ENCODE measurements at places on chromosomes 1 and 21. TPM values are rescaled to one million over a fixed set of nuclear protein-coding genes. Genes with fewer than 3 reads are reported as not detected.

DNA sequence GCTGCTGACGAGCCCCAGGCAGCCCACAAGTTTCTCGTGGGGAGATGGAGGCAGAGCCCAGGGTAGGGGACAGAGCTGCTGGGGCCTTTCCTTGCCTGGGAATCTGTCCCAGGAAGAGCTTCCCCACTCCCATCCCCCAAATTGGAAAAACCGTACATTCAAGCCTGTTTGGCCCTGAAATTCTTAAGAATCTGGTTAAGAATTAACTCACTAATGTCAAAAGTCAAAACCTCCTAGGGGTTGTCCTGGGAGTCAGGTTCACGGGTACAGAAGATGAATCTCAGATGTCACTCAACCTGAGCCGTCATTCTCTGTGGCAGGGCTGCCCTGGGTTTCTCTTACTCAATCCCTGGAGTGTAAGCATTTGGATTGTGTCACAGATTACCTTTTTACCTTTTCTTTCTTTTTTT is 8.4 kb downstream of the C1orf115 start:
- DNase-seq = no peak

DNA sequence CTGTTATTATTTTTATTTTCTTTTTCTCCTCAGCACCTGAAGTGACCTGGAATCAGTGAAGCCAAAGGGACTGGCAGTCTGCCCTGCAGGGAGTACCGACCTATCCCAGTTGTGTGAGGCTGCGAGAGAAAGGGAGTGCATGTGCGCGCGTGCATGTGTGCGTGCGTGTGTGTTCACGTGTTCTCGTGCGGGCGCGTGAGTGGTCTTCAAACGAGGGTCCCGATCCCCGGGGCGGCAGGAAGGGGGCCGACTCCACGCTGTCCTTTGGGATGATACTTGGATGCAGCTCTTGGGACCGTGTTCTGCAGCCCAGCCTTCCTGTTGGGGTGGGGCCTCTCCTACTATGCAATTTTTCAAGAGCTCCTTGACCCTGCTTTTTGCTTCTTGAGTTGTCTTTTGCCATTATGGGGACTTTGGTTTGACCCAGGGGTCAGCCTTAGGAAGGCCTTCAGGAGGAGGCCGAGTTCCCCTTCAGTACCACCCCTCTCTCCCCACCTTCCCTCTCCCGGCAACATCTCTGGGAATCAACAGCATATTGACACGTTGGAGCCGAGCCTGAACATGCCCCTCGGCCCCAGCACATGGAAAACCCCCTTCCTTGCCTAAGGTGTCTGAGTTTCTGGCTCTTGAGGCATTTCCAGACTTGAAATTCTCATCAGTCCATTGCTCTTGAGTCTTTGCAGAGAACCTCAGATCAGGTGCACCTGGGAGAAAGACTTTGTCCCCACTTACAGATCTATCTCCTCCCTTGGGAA is 123.3 kb downstream of the PRDM2 start:
- no peak for DNase-seq

- DNase-seq = no peak
These were observed 55.5 kb downstream of the TRIM11 start for GRCh38 chr1:228350831-228351781.

GRCh38 chr1:34713443-34713842 is 41.4 kb upstream of the GJB5 start:
- no peak for DNase-seq

DNA sequence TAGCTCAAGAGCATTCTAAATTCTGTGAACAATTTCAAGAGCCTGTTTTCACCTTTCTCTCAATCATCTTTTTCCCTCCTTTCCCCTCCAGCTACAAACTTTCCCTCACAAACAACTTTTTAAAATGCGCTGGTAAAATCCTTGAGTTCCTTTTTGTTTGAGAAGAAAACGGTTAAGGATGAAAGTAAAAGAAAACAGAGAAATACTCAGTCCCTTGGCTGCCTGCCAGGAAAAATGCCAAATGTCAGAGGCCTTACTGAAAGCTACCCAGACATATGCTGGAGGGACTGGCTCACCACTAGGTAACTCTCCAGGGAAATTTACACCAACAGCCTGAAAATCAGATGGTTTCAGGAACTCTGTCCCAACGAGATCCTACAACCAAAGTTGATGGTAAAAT is 11.0 kb upstream of the SERBP1 start:
- no peak for DNase-seq

GRCh38 chr1:10155087-10155712 is 55.2 kb upstream of the KIF1B start:
- DNase-seq = no peak

Gene SHISAL2A
- not detected for total RNA-seq

Gene TTLL10
- not detected for total RNA-seq

Gene POU3F1
- total RNA-seq = not detected

Gene LRRC52
- not detected for total RNA-seq

Gene FYB2
- total RNA-seq = not detected

Gene GPR52
- 0.49 TPM for total RNA-seq

Measured in pulmonary artery endothelial cell (primary cell).